Upper lobe of right lung (tissue), 1 donor: ENCODE measurements at places on chromosomes 5 and 9. TPM values are rescaled to one million over a fixed set of nuclear protein-coding genes. Genes with fewer than 3 reads are reported as not detected.

Gene CER1
- total RNA-seq, result not detected

Gene GAS1
- total RNA-seq, result 16.8 TPM

- no peak for DNase-seq
Measured at GRCh38 chr9:105693435-105694189, 729 bp upstream of the TMEM38B start.

- DNase-seq, result no peak
Measured at GRCh38 chr5:179486596-179487051, 63.7 kb upstream of the RUFY1 start.
